ENCODE measurements at places on chromosomes 7 and 10.

DNA sequence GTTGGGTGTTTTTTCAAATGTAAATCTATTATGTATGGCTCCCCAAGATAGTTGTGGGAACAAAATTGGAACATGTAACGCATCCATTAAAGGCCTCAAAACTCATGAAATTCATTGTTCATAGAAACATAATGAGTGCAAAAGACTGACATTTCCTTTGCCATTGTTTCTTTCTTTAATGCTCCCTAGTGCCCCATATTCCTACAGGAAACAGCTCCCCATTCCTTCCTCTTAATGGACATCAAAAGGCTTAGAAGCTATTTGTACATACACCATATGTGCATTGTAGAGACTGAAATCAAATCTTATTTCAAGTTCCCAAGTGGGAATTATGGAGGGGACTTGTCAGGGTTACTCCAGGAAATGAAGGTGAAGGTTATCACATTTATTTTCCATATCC, 139.1 kb downstream of the AHR start:
- no peak for DNase-seq

- peak; percentile 3 for DNase-seq
Measured at GRCh38 chr10:111650088-111650487, 533.5 kb downstream of the GPAM start.

DNA sequence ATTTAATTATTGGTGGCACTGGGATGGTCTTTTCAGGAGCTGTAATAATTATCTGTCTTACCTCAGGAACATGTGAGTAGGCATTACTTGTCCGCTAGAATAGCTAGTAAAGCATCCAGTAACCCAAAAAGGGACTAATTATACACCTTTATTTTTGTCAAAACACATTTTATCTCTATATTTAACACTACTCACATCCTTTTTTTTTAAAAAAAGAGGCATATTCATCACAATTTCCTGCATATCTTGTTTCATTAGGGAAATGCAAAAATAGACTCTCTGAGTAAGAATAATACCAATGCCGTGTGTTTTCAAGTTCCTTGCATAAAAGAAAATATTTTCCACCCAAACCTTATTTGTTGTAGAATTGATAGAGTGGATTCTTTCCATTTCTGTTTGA, 99.5 kb downstream of the VTI1A start:
- no peak for DNase-seq

DNA sequence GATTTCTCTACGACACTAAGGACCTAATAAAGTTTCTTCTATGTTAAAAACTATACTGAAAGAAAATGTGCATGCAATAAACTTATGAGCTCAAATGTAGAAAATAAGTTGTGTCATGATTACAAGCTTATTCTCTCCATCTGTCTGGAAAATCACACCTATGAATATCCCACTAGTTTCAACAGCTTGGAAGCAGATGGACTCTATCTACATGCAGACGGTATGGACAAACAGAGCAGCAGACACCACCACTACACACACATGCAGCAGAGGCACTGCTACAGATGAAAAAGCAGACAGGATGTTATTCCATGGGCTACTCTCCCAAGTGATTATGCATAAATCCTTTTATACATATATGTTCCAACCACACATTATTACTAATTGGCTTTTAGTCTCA, 123.4 kb upstream of the TARP start:
- no peak for DNase-seq

- DNase-seq, result no peak
Measured at GRCh38 chr10:17729630-17730029, 22.4 kb upstream of the TMEM236 start.

GRCh38 chr7:11297126-11297625, 323.5 kb downstream of the PHF14 start:
- no peak for DNase-seq

GRCh38 chr7:135299235-135299634, 65.6 kb downstream of the STRA8 start:
- no peak for DNase-seq

- no peak for DNase-seq
Measured at GRCh38 chr7:55117286-55117685, 98.5 kb downstream of the EGFR start.

GRCh38 chr7:151761231-151761630, 115.7 kb downstream of the PRKAG2 start:
- peak; percentile 39 for DNase-seq

DNA sequence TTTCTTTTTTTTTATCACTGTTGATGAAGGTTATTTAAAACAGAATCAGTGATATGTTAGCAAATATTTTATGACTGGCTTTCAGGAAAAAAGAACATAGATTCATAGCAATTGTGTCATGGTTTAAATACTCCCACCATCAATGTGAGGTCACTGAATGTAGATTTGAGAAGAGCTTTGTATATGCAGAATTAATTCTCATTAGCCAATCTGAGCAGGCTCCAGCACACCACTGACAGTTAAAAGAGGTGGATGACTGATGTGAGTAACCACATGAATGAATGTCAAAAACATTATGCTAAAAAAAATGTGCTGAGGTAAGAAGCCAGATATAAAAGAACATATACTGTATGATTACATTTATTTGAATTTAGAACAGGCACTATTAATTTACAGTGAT, 174.8 kb upstream of the KAT6B start:
- DNase-seq, result no peak

- DNase-seq, result no peak
Measured at GRCh38 chr7:148515237-148515636, 75.3 kb upstream of the C7orf33 start.

DNA sequence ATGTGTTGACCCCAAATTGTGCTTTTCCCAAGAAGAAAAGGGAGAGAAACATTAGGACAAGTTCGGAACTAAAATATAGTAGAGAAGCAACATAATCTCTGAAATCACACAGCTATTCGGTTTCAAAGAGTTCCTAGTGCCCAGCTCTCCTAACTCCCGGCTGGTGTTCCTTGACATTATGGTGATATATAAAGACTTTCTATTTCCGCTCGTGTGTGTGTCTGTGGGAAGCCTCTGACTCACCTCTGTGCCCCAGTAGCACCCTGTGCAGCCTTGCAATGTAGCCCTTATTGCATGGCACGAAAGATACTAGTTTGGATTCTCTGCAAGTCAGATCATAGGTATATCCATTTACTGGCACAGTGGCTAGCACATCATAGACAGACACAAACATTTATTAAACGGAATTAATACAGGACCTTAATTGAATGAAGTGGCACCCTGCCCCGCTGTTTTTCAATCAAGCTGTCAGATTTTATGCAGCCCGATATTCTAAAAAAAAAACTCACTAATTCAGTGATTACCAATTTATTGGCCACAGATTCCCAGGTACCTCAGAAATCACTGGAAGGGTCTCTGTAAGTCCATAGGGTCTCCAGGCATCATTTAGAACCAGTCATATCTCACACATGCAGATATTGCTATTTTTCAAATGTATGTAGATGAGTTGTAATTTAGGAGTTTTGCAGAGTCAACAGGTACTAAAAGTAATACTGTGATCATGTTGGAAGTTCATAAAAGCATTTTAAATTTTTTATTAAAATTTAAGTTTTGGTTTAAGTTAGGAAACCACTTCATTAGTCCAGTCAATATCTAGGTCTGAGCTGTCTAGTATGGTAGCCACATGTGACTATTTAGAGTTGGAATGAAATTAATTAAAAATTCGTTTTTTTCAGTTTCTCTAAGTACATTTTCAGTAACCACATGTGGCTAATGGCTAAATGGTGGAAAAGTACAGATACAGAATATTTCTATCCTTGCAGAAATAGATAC, 43.3 kb downstream of the SFTPD start:
- peak; percentile 35 for DNase-seq

GRCh38 chr10:103845972-103846371, 9.4 kb downstream of the SH3PXD2A start:
- DNase-seq, result peak; percentile 74

- DNase-seq, result no peak
Measured at GRCh38 chr7:148579366-148579765, 11.2 kb upstream of the C7orf33 start.

DNA sequence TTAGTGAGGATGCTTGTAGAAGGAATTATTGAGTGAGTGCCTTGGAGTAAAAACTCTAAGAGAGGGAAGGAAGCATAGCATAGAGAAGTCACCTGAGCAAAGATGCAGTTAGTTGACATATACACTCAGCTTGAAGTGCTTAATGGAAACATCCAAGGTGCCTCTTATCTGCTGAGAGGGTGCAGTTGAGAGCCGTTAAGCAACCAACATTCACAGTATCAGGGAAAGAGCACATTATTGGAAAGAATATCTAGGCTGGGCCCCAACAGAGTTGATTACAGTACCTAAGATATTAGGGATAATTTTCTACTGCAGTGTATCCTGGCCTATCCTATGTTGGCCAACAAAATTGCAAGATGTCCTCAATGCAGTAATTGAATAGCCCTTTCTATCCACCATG, 302.0 kb downstream of the ETV1 start:
- DNase-seq, result no peak

DNA sequence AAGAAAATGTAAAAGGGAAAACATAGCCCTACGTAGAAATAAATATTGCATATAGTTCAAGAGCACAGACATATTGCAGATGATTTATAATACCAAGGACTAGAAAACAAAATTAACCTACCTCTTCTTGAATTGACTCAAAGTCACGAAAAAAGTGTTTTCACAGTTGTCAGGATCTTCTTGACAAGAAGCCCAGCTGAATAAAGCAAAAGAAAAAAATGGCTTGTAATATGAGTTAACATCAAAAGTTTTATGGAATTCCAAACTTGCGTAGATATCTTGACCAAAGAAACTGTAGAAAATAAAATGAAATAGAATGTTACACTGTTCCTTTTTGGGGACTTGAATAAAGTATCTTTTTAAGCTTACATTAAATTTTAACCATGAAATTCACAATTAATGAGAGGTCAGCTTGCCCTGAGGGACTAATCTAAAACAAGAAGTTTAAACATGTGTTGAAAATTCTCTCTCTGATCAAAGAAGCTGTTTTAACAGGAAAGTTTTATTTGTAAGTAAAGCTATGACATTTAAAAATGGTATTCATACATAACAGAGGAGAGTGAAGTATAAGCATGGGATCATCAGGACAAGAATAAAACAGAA, 133.1 kb upstream of the SEMA3C start:
- DNase-seq, result no peak

DNA sequence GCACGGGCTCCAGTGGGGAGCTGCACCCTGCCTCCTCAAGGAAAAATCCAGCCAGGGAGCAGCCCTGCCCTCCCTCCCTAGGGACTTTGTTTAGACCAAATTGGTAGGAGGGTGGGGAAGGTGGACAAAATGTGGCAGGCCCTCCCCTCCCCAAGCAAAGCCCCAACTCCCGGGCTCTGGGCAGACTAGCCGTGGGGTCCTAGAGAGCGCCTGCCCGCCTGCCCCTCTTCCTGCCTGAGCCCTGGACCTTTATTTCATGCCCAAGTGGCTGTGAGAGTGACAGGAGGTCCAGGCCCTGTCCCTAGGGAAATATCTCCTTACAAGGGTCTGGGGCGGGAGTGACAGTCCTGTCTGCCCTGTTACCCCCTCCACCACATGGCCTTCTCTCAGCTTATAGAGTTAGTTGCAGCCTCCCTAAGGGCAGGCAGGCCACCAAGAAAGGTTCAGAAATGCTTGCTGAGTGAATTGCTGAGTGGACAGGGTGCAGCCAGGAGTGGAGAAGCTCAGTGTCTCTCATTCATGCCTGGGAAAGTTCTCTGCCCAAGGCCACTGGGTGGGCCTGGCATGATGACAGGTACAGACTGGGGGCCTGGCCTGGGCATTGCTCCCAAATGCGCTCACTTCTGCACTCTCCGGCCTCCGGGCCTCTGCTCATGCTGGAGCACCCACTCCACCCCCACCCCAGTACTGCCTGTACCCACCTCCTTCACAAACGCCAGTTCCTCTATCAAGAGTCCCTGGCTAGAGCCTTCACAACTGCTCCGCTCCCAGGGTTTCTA, 25.2 kb downstream of the DNAJB12 start:
- DNase-seq, result no peak

DNA sequence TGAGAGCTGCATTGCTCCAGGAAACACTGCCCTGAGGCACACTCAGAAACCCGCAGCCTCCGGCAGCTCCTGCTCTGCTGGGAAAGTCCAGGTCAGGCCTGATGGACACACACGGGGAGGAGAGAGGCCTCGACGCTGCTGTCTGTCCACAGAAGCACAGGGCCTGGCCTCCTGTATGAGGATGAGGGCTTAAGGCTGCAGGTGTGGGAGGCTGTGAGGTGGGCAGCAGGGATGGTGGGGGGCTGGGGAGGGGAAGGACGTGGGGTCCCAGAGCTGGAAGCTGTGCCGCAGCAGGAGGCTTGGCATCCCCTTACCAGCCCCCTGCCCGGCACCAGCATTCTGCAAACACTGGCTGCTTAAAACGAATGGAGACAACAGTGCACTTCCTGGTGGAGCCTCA, 186.2 kb downstream of the DNAJB6 start:
- no peak for DNase-seq

GRCh38 chr7:4157651-4158050, 524.4 kb upstream of the FOXK1 start:
- no peak for DNase-seq

DNA sequence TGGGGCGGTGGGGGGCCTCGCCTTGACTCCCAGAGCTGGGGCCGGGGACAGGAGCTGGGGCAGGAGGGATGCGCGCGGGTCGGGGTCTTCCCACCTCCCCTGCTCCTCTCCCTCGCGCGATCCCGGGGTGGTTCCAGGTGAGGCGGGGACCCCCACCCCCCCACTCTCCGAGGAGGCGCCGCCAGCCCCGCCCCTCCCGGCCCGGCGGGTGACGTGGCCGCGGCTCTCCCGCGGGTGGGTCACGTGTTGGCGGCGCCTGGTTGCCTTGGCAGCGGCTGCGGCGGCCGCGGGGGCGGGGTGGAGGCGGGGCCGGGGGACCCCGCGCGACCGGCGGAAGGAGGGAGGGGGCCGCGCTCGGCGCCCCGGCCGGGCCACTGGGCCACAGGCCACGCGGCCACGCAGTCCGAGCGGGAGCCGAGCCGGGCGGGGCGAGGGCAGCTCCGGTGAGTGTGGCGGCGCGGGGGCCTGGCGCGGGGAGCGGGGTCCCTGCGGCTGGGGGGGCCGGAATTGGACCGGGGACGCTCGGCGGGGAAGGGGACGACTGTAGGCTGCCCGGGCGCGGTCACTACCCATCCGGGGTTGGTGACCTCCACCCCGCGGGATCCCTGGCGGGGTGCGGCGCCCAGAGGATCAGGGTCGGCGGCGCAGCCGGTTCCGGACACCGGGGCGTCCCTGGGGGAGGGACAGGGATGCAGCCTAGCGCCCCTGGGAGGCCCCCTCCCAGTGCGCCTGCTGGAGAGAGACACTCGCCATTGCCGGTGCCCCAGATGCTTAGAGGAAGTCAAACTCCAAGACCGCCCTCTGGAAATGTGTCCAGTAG, at the start of gene ORAI2:
Gene ORAI2 (plus strand): TSS at position 357 of the 820 bp plus-strand sequence. CDS start 5,382 bp downstream, outside the sequence.
- DNase-seq, result peak; percentile 51

DNA sequence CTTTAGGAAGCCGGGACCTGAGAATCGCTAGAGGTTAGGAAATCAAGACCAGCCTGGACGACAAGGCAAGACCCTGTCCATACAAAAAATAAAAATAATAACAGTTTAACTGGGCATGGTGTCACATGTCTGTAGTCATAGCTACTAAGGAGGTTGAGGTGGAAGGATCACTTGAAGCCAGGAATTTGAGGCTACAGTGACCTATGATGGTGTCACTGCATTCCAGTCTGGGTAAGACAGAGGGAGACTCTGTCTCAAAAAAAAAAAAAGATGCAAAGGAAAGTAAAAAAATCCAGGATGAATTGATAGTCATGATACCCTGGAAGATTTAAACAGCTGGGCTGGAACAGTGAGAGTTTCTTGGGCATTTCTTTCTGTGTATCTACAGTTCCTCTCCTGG, 463.2 kb downstream of the GALNT17 start:
- DNase-seq, result no peak

- no peak for DNase-seq
Measured at GRCh38 chr10:14329746-14330173, 964 bp downstream of the FRMD4A start.

- no peak for DNase-seq
Measured at GRCh38 chr7:102302025-102302424, 15.4 kb downstream of the SH2B2 start.

- DNase-seq, result no peak
Measured at GRCh38 chr7:29077854-29078253, 68.5 kb downstream of the CPVL start.
